Brain microvascular endothelial cell (primary cell): ENCODE measurements at places on chromosomes 5 and 9.

DNA sequence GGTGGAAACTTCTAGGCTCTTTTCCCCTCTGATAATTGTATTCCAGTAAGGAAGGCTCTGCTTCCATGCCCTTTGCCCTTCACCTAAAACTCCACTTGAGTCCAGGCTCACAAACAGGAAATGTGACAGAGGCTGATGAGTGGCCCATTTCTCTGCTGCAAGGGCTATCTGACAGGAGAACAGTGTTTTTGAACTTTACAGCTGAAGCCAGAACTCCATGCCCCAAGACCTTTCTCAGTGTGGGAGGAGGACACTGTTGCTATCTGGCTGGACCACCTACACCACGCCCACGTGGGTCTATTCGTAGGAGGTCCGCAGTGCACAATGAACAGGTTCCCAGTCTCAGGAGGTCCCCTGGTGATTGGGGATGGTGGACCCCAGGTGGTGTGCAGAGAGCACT, 13.6 kb downstream of the GGTA1 start:
- no peak for DNase-seq

DNA sequence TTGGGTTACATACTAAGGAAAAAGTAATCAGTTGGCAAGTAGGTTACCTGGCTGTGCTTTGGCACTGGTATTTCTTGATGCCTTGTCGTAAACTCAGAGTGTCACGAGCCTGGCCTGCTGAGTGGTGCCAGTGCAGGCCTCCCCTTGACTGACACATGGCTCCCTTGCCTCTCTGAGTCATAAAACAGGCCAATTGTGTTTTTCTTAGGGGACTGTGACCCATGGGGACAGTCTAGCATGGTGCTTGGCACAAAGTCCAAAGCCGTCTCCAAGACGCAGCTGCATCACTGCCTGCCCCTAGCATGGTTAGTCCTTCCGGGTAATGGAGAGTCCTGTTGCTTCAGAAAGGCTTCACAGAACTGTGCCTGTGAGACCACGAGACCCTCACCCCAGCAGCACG, 132.5 kb downstream of the MVB12B start:
- DNase-seq = no peak

DNA sequence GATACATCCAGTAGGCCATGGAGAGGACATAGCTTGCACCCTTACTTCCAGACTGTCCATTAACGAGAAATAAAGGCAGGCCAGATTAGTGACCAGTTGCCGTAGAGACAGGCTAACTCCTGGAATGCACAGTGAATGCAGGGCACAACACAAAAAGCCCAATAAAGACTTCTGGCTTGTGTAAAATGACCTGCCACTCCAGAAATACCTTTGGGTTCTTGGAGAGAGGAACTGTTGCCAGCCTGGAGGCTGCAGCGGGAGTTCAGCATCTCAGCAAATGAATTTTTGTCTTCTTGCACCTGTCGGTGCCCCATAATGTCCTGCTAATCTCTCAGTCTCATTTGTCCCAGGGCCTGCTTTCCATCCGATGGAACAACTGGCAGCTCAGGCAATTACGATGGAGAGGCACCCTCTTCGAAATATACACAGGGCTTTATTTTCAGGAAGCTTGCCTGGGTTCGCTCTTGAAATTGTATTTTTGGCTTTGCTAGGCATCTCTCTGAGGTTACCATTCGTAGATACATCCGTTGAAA, 538.8 kb upstream of the ZNF462 start:
- DNase-seq = no peak

GRCh38 chr9:137486141-137486490, 27.0 kb upstream of the NSMF start:
- no peak for DNase-seq

- DNase-seq = no peak
These were observed 16.8 kb downstream of the SIL1 start for GRCh38 chr5:139181322-139181730.

DNA sequence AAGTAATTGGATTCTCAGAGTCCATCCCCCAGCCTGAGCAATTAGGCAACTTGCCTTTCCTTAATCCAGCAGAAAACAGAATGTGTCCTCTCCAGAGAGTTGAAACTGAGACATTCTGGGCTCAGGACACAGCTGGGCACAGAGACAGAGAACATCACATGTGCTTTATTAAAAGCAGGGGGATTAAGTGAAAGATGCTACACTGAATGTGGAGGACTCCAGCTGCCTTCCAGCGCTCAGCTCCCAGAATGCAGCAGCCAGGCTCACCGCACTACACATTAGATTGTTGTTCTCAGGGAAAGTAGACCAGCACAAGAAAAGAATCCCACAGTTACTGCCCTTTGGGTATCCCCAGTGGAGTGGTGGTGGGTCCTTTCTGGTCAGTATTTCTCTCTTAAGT, 141.6 kb upstream of the IL12B start:
- DNase-seq = no peak
